ENCODE measurements at places on chromosomes 16 and 17.
A peak's percentile ranks its signal among the peaks of the same experiment; 100 is the strongest.

DNA sequence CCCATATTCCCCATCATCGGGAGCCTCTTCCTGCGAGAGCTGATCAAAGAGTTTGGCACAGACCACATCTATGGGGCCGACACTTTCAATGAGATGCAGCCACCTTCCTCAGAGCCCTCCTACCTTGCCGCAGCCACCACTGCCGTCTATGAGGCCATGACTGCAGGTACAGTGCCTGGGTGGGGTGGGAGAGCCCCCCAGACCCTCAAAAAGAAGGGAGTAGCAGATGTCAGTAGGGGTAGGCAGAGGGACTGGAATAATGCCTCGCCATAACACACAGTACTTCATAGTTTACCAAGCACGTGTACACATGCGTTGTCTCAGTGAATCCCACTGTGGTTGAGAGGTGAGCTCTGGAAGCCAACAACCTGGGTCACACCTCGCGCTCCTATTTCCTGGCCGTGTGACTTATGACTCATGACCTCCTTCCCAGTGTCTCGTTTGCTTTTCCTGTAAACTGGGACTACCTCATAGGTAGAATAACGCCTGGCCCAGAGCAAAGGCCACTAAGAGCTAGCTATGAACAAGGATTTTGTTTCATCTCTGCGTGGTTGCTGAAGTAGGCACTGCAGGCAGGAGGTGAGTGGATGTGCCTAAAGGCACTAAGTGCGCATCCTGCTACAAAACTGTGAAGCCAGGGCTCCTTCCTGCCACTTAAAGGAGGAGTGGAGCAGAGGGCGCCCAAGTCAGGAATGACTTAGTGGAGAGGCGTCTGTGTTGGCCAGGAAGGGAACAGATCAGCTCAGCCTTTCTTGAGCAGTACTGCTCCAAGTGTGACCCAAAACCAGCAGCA lies 5.2 kb downstream of the NAGLU start:
- no peak for DNase-seq

- DNase-seq = no peak
Measured at GRCh38 chr17:80498242-80498919, 22.0 kb upstream of the NPTX1 start.

- DNase-seq = no peak
Measured at GRCh38 chr17:37197336-37197735, 178.4 kb upstream of the C17orf78 start.

- DNase-seq = peak; percentile 91
Measured at GRCh38 chr16:10514369-10515055, 65.9 kb downstream of the EMP2 start.

GRCh38 chr17:33038740-33039139 lies 47.1 kb downstream of the SPACA3 start:
- no peak for DNase-seq

GRCh38 chr16:76346210-76346609 lies 69.0 kb downstream of the CNTNAP4 start:
- no peak for DNase-seq
